HuH-7.5 (cell line): ENCODE measurements at places on chromosomes 2 and 18.

- DNase-seq = no peak
These were observed 146.5 kb upstream of the ARL4C start for GRCh38 chr2:234643407-234643806.

GRCh38 chr2:112725545-112726457 is 5.0 kb downstream of the NT5DC4 start:
- DNase-seq = no peak

- no peak for DNase-seq
These were observed 30.5 kb downstream of the LTBP1 start for GRCh38 chr2:32977228-32977758.

DNA sequence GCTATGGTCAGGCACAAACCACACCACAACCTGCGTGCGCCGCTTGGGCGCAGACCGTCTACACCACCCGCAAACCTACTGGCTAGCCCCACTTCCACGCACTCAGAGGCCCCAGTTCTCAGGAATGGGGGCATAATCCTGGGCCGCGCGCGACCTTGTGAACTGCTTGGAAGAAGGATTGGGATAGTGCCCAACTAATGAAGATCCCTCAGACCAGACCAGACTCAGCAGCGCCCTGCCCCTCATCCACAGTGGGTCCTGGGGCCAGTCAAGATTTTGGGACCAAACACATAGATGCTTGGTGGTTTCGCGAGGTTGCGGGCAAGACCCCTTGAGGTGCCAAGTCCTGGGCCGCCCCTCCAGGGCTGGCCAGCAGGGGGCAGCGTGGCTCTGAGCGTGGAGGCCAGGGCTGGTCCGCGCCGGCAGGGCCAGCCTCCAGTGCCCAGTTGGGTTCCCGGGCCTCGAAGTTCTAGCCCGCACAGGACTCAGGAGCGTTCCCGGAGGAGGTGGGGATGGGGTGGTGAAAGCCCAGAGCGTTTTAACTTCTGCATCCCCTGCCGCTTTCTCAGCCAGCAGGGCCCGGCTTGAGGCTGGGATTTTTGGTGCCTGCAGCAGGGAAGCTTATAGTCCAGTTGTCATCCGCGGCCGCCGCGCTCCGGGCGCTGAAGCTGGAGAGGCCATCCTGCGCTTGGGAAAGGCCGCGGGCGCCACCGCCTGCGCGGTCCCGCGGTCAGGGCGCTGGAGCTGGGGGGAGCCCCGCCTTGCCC is 8.3 kb downstream of the OSR1 start:
- DNase-seq = peak; percentile 70

- no peak for DNase-seq
These were observed 68.4 kb upstream of the RTN4 start for GRCh38 chr2:55118643-55119083.

DNA sequence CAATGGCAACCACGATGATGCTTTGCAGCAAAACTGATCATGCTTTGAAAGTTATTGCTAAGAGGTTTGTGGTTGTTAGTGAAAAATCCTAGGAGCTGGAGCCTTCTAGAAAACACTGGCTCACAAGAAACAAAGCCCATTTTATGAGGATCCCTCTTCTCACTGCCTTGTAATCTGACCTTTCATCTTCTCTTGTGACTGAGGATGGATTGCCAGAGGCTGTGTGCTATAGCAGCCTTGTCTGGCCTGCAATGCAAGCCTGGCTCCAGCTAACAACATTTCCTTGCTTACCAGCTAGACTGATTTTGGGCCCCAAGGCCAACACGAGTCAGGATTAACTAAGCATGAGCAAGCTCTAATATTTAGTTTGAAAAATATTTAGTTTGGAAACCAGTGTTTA is 13.1 kb downstream of the PIEZO2 start:
- no peak for DNase-seq

GRCh38 chr2:192749611-192750200 is 555.0 kb upstream of the TMEFF2 start:
- no peak for DNase-seq

DNA sequence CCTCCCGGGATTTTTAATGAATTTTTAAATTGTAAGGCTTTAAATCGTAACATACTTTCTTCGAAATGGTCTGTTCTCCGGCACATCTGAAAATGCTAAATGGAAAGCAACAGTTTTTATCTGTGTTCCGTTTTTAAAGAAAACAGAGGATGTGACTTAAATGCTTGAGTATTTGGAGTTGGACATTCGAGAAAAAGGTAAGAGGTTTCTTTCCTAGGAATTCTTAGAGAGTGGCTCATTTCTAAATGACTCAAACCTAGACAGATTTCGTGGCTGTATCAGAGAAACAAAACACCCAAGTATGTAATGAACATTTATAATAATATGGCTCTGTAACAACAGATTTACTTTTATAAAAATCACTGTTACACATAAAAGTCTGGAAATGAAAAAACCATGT is 177.6 kb upstream of the CCDC68 start:
- DNase-seq = no peak

- DNase-seq = no peak
These were observed 23.7 kb downstream of the BABAM2 start for GRCh38 chr2:27914041-27914804.

GRCh38 chr2:55718165-55719008 is 24.7 kb upstream of the PNPT1 start:
- DNase-seq = no peak

DNA sequence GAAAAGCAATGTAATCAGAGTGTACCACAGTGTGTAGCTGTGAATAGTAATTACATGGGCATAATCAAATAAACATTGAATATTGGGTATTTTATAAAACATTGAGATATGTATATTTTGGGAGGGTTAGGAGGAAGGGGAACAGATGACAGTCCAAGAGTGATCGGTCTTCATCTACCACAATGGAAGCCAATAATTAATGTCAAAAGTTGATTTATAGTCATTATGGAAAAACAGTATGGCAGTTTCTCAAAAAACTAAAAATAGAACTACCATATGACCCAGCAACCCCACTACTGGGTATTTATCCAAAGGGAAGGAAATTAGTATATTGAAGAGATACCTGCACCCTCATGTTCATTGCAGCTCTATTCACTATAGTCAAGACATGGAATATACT is 5.8 kb upstream of the LAPTM4A start:
- no peak for DNase-seq

GRCh38 chr18:55974521-55974920 is 386.5 kb upstream of the TCF4 start:
- DNase-seq = no peak

DNA sequence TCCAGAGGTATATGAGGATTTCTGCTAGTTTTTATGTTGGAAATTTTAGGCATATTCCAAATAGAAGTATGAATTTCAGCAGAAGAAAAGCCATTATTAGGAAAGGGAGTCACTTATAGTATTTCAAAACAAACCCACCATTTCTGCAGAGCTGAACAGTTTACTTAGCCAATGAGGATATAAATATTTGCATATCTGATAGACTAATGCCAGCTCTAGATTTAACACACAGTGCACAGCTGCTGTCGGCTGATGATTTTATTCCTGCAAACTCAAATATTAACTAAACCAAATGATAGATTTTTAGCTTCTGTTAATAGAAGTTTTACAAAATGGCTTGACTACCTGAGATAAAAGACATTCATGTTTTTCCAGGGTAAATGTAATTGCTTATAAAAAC is 375.8 kb upstream of the FANCL start:
- DNase-seq = no peak

DNA sequence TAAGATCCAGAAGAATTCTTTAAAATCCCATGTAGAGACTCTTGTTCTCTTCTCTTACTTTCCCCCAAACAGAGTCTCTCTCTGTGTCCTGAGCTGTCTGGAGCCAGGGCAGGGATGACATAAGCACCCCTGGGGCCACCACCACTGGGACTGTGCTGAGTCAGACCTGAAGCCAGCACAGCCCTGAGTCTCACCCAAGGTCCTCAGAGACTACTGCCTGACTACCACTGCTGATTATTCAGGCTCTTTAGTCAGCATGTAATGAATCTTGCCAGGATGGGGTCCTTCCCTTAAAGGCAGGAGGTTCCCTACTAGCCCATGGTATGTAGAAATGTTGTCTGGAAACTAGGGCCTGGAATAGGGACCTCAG is 34.9 kb upstream of the DYNC1I2 start:
- DNase-seq = no peak

- DNase-seq = no peak
These were observed 6.4 kb downstream of the STK17B start for GRCh38 chr2:196165016-196165415.

DNA sequence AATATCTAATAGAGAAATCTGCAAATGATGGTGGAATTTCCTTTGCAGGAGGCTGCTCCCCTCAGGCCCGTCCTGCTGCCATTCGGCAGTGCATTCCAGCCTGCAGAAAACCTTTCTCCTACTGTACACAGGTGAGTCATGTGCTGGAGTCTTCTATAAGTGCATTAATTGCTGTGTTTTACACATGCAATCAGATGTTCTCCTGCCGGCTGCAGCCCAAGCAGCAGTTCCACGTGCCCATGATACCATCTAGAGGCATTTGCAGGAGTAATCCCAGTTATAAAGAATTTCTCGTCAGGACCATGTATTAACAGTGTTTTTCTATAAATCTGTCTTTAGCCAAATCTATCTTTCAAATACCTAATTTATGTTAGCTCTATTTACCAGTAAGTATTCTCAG is 304.7 kb upstream of the HNMT start:
- no peak for DNase-seq

GRCh38 chr2:35447215-35447614 is 908.4 kb upstream of the CRIM1 start:
- DNase-seq = no peak

- no peak for DNase-seq
These were observed 522.8 kb upstream of the CDH7 start for GRCh38 chr18:65227970-65228369.

GRCh38 chr2:135949451-135950234 is 35.8 kb downstream of the DARS1 start:
- no peak for DNase-seq

DNA sequence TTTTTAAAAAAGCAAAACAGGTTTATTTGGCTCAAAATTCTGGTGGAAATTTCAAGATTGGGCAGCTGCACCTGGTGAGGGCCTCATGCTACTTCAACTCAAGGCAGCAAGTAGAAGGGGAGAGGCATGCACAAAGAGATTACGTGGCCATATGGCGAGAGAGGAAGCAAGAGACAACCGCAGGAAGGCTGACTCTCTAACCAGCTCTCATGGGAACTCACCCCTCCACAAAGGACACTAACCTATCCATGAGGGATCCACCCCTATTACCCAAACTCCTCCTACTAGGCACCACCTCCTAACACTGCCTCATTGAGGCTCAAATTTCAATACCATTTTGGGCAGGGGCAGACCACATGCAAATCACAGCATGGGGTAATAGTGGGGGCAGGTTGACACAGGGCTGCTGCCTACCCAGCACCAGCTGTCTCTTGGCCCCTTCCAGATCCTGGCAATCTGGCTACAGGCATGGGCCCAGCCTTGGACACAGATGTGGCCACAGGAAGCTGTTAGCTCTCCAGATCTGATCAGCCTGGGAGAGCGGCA is 2.0 kb upstream of the CAPN10 start:
- no peak for DNase-seq

- no peak for DNase-seq
These were observed 18.4 kb downstream of the GRP start for GRCh38 chr18:59238385-59238784.

DNA sequence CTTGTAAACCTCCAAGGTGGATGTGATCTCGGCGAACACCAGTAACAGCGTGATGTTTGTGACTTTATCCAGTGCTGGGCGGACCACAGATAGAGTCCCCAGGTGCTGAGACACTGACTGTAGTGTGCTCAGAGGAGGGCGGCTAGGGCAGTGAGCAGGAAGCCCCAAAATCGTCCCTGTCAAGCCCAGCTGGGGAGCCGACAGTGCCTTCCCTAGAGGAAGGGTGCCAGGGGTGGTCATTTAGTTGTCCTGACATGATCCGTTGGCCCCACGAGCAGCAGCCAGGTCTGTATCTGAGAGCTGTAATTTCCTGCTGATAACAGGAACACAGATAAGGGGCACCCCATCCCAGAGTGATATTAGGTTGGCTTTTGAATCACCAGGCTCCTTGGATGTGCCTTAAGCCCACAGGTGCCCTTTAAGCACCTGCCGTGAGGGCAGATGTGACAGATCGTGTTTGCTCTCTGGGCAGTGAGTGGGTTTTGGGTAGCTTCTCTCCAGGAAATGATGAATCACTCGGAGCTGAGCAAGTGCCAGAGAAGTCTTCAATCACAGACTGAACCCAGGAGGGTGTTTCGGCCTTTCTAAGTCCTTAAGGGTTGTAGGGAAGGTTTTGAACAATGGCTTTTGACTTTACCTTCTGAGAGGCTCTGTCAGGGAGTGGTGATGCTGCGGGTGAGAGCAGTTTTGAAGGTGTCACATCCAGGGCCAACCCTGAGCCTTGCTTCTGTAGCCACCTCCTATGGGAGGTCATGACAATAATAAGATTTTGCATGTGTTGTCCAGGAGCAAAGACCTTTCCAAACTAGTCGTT is 7.7 kb downstream of the LPIN1 start:
- DNase-seq = no peak

DNA sequence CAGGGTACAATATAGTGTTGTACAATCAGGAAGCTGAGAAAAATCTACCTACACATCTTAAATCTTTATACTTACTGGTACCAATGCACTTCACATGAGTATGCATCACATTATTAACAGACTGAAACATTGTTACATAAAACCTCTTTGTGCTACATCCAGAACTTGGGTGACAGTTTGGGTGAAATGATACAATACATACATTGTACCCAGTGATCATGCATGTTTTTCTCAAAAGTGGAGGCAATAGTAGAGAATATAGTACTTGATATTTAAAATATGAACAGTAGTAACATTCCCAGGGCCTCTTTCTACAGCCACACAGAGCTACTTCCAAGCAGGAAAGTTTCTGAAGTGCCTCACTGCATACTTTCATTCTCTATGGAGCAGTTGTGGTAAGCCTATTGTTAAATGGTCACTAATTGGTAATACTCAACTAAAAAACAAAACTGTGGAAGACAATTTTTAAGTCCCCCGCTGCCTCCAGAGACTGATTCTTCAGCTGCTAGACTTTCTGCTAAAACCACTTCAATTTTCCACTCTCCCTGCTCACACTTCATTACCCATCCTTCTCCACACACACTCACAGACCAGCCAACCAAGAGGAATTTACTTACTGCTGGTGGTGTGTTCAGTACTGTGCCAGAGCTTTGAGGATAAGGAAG is 22.9 kb upstream of the GRB14 start:
- no peak for DNase-seq

DNA sequence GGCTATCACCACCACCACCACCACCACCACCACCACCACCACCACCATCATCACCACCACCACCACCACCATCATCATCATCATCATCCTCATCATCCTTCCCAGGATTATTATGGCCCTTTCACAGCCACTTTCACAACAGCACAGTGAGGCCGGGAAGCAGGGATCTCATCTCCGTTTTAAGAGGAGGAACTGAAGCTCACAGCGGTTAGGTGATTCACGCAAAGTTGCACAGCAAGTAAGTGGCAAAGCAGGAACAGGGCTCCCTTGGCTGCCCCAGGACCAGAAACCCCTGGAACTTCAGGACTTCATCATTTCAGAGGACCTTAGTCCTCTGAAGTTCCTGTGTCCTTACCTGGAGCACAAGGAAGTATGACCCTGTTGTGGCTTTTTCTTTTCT is 26.8 kb downstream of the MRPL35 start:
- DNase-seq = no peak
